ENCODE measurements at places on chromosomes 2 and 18.

DNA sequence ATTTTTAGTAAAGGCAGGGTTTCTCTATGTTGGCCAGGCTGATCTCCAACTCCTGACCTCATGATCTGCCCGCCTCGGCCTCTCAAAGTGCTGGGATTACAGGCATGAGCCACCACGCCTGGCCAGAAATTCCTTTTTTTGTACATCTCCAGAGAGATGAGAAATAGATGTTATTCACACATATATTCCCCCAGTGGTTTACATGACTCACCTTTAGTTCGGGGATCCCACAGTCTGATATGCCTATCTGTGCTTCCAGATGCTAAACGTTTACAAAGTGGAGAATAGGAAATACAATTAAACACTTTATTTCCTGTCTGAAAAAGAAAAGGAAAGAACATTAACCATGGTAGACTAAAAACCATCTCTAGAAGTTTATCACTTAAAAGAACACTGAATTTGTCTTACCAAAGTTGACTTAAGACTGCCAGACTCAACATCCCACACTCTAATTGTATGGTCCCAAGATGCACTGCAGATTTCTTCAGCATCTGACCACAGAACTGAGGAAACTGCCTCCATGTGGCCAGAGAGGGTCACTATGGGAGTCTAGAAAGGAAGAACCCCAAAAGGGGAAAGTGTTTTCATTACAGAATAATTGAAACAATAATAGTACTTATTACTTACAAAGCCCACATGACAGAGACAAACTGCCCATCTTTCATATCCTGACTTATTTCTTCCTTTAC is 12.6 kb upstream of the ICA1L start:
- DNase-seq = no peak

DNA sequence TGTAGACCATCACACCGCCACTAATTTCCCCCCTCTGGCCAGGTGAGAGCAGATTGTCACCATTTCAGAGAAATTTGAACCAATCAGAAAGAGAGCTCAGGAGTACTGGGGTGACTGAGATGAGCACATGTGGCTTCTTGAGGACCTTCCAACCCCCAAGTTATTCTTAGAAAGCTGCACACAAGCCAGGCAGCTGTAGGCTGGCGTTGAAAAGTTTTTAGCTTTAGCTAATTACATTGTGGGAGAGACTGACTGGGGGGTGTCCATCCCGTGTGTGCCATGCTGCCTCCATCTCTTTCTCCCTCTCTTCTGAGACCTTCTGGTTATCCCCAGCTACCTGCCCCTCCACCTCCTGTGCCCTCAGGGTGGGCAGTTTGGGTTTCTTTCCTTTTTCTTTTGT is 154.0 kb downstream of the AGAP1 start:
- DNase-seq = no peak

DNA sequence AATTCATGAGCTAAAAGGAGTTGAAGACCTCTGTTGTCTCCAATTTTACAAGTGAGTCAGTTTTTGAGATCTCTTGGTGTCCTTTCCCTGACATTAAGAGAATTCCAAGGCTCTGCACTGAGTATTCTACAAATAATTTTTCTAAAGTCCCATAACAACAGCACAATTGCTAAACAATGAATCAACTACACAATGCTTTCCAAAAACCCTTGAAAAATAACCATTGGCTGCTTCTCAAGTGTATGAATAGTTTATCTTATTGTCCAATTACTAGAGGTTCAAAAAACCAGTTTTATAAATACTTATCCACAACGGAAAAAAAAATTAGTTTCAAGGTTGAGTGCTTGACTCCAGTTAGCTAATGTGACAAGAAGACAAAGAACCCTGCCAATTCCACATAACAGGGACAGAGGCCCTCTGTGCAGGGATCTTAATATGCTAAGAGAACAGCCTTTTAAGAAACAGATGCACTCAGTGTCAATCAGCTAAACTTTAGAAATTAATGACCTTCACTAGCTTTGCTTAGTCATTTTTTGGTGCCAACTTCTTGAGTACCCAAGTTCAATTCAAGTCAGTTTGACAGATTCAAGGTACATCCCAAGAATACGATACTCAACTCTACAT is 266.6 kb upstream of the CYP26B1 start:
- DNase-seq = no peak

DNA sequence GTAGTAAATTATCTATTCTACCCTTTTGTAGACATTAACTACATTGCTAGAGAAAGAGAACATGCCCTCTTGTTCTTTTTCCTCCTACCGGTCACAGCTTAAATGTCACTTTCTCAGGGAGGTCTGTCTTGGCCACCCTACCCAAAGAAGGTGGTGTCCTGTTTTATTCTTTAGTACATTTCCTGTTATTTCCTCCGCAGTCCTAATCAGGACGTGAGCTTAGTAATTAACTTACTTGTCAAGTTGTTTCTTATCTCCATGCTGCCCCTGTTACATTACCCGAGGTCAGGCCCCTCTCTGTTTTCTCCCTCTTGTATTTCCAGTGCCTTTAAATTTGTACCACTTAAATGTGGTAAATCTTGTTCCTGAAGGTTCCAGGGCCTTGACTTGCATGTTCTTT is 73.7 kb upstream of the RMDN2 start:
- DNase-seq = no peak

DNA sequence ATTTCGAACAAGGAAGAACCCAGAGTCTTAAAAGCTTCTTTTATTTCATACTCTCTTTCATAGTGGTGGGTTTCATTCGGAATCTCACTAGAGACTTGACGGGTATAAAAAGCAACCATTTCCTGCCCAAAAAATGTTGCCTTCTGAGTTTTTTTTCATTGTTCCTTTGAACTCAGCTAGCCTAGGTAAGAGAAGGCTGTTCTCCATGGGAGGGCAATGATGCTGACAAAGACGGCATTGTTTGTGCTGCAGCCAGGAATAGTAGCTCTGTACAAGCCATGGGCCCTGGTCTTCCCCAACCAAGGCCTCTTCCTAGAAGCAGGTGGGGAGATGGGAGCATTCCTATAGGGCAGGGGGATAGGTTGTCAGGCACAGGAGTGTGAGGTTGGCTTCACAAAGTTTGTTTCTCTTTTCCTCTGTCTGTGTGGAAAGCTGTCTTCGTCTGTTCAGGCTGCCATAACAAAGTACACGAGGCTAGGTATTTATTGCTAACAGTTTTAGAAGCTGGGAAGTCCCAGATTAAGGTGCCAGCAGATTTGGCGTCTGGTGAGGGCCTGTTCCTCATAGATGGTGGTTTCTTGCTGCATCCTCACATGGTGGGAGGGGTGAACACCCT is 405.1 kb downstream of the NBAS start:
- no peak for DNase-seq

DNA sequence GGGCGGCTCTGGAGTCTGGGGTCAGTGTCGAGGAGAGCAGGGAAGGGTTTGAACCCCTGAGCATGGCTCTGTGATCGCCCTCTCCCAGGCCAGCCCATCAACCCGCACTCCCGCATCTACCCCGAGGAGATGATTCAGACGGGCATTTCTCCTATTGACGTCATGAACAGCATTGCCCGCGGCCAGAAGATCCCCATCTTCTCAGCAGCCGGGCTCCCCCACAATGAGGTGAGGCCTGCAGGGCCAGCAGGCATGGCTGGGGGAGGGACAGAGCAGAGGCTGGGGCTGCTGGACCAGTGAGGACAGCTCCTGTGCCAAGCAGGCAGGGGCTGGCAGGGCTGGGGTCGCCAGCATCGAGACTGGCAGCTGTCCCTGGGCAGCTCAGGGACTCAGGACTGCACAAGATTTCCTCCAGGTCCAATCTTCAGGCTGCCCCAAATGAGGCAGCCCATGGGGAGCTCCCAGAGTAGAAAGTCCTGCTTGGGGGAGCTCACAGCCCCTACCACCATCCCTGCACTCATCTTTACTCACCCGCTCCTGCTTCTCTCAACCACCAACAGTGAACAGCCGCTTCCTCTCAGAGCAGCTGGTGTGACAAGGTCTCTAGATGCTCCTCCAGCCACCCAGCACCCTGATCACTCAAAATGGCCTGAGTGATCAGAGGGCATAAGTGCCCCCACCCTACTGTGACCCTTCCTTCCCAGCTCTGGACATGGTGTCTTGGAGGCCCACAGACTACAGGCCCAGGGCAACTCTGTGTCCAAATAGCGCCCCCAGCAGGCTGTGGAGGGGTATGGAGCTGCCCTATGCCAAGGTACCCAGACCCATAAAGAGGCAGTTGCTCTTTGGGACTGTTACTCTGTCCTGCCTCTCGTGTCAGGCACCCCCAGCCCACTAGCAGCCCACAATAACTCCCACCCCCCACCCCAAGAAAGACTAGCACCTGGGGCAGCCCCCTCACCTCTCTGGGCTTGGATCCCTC is 18.3 kb upstream of the ANKRD53 start:
- no peak for DNase-seq

- no peak for DNase-seq
These were observed 660.2 kb upstream of the CDH2 start for GRCh38 chr18:28837100-28837499.

- DNase-seq = no peak
These were observed 133.4 kb downstream of the AFF3 start for GRCh38 chr2:100008956-100009355.

DNA sequence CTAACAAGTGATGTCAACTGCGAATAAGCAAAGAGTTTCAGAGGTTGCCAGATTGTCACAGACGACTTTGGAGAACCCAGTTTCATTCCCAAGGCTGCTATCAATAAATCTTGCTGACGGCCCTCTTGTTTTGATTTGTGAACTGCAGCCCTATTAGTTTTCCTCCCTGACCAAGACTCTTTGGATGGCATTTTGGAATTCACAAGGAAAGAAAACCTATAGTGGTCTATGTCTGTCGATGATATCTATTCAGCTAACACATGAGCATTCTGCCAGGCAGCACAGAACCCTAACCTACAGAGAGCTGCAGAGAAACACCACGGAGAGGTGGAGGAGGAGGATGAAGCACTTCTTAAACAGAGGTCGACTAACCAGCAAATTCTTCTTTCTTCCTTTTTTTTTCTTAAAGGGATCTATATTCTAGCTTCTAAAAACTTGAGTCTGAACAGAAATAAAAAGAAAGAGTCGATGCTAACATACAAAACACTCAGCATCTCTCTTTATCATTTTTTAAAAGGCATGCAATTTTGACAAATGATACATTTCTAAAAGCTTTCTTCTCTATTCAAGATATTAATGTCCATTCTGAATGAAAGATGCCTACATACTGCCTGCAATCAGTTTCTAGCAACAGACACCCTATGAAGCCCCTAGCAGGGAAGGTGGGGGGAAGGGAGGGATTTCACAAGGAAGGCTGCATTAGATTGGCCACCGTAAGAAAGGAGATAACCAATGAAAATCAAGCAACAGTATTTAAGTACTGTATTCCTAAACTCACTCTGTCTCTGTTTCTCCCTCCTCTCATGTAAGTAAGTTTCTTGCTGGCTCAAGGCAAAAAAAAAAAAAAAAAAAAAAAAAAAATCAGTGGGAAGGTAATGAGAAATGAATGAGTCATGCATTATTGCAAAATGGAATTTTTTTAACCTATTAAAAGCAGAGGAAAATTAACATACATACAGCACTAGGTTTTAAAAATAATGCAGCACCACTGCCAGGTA is 83.0 kb upstream of the CHRNA1 start:
- DNase-seq = no peak

GRCh38 chr18:50057009-50057408 is 137.9 kb downstream of the MYO5B start:
- DNase-seq = no peak

- peak; percentile 63 for DNase-seq
These were observed 68.9 kb upstream of the BOD1L2 start for GRCh38 chr18:57077786-57078552.

- peak; percentile 23 for DNase-seq
These were observed 656 bp downstream of the TBC1D8 start for GRCh38 chr2:101150306-101151145.

DNA sequence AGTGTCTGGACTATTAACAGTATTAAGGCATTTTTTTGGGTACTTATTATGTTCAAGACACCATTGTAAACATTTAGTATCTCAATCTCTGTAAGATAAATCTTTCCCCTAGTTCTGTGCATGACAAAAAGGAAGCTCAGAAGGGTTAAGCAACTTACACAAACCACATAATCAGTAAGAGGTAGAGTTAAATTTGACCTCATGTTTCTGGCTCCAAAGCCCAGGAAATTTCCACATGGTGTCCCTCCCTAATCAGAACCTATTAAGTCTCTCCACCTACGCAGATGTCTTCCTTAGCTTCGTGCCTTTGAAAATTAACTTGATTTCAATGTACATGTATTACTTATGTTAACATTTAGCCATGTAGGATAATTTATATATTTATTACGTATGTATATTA is 2.0 kb downstream of the MFSD6 start:
- DNase-seq = no peak

- no peak for DNase-seq
These were observed 26.0 kb upstream of the NOTO start for GRCh38 chr2:73176205-73176880.

GRCh38 chr2:37589298-37589697 is 82.1 kb downstream of the CDC42EP3 start:
- DNase-seq = no peak

DNA sequence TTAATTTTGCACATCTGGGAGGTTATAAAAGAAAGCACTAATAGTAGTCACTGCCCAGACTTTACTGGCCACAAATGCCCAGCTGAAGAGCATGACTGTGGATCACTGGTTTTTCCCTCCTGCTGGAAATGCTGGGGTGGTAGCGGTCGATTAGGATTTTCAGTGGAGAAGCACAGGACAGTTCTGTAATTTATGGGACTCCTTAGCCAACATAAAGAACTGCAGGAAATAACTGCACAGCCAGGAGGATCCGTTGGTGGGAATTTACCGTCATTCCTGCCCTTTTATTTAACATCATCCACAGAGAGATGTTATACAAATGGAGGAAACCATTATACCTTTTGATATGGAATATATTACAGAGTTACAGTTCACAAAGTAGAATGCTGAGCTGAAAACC is 61.5 kb downstream of the TNFRSF11A start:
- DNase-seq = no peak

- DNase-seq = no peak
These were observed 64.1 kb upstream of the ADAM23 start for GRCh38 chr2:206379266-206379665.

Measured in GM12892 (cell line).